Globus pallidus (tissue), 1 donor: ENCODE measurements at places on chromosomes 1 and 21.

- peak; percentile 7 for DNase-seq
These were observed 4.1 kb downstream of the KRTAP13-4 start for GRCh38 chr21:30434033-30434631.

- DNase-seq, result no peak
These were observed 13.8 kb downstream of the TRIM46 start for GRCh38 chr1:155187456-155187891.

DNA sequence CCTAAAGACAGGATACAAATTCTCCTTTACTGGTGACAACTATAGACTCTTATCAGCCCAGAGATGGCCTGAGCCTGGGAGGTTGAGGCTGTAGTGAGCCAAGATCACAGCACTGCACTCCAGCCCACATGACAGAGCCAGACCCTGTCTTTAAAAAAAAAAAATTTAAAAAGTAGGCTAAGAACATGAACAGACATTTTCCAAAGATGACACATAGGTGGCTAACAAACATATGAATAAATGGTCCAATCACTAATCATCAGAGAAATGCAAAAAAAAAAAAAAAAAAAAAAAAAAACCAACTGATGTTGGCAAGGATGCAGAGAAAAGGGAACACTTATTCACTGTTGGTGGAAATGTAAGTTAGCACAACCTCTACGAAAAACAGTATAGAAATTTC lies 65.0 kb downstream of the TOR3A start:
- DNase-seq, result no peak

- DNase-seq, result no peak
These were observed 101.5 kb downstream of the ARHGEF10L start for GRCh38 chr1:17640975-17641374.

DNA sequence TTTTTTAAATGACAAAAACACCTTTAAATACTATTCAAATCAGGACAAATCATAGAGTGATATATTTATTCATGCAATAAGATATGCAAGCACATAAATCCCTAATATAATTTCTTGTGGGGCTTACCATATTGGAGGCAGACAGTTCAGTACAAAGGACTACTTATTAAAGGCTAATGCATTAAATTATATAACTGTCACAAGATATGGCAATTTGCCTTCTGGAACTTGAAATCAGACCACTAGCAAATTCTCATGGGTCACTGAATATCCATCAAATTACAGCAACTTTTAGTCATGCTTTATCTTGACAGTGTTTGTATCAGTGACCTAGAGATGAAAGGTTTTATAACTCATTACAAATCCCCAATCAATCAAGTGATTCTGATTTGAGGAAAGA lies 54.1 kb upstream of the NCAM2 start:
- peak; percentile 34 for DNase-seq

DNA sequence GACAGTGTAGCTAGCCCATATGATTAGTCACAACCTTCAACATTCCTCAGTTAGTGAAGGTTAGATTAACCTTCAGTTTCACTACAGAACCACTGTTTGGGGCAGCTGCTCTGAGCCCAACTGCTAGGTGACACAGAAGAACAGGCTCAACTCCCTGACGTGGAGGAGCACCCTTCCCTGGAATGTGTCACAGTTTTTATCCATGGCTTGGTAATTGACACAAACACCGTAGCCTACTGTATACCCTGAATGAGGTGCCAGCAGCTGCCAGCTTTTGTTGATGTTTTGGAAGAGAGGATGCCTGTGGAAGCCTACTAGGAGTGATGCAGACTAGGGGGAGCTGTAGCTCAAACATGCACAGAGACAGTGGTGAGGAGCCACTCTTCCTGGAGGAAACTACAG lies 56.6 kb upstream of the CR2 start:
- DNase-seq, result no peak

DNA sequence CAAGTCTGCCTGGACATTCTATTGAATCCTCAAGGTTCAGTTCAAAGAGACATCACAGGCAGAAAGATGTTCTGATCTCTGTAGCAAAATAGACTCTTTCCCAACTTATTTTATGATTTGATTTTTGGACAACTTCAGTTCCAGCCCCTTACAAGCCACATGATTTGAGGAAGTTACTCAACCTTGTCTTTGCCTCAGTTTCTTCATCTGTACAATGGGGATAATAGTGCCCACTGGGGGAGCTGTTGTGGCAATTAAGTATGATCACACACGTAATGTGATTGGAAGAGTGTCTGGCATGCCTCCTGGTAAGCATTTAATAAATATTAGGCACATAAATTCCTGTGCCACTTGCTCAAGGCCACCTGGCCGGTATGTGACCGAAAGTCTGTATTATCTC lies 130.6 kb downstream of the DAB1 start:
- DNase-seq, result no peak

DNA sequence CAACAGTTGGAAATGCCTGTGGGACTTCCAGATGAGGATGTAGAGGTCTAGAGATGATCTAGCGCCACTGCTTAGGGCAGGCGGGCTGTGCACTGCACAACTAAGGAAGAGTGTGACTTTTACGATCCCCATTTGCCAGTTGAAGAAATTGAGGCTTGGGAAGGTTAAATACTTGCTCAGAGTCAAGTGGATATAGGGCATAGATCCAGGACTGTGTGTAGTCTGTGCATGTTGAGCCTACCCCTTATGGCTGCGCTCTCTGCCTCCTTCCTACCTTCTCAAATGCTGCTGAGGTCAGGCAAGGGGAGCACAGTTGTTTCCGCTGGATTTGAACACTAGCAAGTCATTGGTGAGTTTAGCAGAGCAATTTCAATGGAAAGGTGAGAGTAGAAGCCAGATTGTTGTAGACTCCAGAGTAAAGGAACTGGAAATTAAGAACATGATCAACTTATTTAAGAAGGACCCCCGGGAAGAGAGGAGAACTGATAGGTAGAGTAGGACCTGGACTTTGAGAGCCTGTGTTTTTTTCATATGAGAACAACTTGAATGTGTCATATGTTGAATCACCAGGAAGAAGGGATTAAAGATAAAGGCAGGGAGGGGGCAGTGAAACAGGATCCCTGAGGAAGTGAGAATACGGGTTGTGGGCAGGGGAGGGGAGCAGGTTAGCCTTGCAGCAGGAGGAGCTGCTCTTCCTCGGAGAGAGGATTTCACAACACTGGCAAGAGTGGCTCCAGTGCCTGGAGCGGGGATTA lies 2.7 kb downstream of the CAPN2 start:
- no peak for DNase-seq

DNA sequence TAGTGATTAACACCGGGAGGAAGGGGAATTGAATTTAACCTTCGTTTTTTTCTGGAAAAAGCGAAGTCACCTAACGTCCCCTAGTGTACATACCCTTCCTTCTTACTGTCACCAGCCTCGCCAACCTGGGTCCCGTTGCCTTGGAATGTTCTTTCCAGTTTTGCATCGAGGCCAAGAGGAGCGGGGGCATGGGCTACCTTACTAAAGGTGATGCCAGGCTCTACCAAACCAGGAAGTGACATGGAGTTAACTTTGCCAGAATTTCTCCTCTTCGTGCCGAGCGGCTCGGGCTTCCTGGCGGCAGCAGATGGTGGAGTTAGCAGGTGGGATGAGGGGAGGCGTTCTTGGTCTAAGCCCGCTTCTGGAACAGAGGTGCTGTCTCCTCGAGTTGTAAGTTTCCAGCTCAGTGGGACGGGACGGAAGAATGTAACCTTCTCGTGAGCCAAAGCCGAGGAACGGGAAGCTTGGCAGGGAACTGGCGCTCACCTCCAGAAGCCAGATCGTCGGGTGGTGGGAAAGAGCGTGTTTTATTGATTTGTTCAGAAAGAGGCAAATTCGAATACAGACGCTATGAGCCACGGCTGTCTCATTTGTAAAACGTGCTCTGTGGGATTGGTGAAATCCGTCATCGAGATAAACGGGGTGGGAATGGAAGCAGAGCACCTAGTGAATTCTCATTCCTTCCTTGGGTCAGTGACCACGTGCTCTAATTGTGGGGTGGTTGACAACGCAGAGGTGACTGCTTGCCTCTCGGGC lies 486 bp downstream of the NIPAL3 start:
- no peak for DNase-seq

DNA sequence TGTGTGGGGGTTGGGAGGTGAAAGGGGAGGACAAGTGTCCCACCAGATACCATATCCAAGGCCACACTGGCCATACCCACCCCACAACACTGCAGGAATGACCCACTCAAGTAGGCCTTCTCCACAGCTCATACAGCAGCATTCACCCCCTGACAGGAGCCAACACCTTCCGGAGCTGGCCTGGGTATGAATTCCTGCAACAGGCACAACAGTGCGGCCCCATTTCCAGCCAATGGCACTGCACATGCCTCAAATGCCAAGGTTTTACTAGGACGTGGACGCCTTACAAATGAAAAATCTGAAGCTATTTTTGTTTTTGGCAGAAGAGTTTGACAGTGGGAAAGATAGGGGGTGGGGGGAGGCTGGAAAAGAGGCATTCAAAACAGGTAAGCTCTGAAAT lies 2.0 kb downstream of the KCND3 start:
- no peak for DNase-seq

- DNase-seq, result no peak
These were observed 25.4 kb downstream of the UROD start for GRCh38 chr1:45037456-45037855.

- no peak for DNase-seq
These were observed 15.4 kb downstream of the MPZL1 start for GRCh38 chr1:167737169-167737568.

GRCh38 chr21:42555756-42556438 lies 42.2 kb downstream of the SLC37A1 start:
- DNase-seq, result no peak

DNA sequence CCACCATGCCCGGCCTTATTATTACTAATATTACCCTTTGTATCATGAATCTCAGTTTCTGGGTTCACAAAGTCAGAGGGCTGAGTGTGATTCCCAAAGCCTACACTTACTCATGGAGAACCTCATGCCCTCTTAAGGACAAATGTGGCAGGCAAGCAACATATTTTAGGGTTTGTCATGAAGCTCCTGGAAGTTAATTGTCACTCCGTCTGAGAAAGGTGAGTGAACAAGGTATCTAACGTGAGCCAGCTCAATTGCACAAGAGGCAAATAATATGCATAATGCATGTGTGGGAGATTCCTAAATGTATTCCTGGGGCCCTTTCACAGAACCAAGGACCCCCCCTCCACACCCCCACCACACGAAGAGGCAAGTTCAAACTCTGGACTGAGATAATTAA lies 10.1 kb upstream of the TIAM1 start:
- no peak for DNase-seq

- DNase-seq, result no peak
These were observed 63.9 kb downstream of the VWA5B1 start for GRCh38 chr1:20354610-20355009.

DNA sequence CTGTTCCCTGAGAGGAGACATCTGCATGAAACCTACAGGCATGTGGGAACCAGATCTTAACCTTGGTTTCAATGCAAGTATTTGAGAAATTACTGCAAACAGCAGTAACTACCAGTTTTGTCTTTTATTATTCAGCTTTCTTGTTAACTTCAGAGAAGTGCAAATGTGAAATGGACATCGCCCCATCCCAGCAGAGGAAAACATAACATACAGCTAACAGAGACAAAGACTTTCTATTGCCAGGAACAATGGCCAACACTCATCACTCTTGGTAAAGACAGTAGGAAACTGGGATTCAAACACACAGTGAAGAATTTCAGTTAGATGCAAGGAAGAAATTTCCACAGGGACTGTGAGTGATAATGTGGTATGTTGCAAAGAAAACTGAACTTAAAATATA lies 115.1 kb downstream of the SLC30A10 start:
- peak; percentile 16 for DNase-seq

GRCh38 chr1:17825273-17826164 lies 70.4 kb downstream of the ACTL8 start:
- no peak for DNase-seq

DNA sequence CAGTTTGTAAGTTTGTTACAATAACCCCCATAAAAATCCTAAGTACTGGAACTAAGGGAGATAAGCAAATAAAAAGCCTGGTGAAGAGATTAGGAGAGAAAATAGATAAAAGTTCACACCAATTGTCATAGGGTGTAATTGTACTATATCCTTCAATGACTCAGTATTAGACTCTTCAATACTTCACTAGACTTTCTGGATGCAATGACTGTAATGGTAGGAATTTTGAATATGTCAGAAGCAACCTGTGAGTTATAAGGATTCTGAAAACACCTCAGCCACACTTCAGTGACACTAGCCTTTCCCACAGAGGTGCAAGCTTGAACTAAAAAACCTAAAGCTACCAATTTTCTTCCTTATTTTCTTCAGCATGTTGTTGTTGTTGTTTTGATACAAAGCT lies 147.9 kb downstream of the PTGER3 start:
- DNase-seq, result no peak

DNA sequence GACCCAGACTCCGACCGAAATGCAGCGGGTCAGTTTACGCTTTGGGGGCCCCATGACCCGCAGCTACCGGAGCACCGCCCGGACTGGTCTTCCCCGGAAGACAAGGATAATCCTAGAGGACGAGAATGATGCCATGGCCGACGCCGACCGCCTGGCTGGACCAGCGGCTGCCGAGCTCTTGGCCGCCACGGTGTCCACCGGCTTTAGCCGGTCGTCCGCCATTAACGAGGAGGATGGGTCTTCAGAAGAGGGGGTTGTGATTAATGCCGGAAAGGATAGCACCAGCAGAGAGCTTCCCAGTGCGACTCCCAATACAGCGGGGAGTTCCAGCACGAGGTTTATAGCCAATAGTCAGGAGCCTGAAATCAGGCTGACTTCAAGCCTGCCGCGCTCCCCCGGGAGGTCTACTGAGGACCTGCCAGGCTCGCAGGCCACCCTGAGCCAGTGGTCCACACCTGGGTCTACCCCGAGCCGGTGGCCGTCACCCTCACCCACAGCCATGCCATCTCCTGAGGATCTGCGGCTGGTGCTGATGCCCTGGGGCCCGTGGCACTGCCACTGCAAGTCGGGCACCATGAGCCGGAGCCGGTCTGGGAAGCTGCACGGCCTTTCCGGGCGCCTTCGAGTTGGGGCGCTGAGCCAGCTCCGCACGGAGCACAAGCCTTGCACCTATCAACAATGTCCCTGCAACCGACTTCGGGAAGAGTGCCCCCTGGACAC lies 534 bp downstream of the C1orf56 start:
- DNase-seq, result peak; percentile 62

DNA sequence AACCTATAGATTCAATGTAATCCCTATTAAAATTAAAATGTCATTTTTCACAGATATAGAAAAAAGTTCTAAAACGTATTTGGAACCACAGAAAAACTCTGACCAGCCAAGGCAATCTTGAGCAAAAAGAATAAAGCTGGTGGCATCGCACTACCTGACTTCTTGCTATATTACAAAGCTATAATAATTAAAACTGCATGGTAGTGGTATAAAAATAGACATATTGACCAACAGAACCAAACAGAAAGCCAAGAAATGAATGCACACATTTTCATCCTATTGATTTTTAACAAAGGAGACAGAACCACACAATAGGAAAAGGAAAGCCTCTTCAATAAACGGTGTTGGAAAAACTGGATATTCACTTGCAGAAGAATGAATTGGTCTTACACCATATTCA lies 9.2 kb upstream of the SHISAL2A start:
- DNase-seq, result no peak
